ENCODE measurements at places on chromosomes 13 and 19.

DNA sequence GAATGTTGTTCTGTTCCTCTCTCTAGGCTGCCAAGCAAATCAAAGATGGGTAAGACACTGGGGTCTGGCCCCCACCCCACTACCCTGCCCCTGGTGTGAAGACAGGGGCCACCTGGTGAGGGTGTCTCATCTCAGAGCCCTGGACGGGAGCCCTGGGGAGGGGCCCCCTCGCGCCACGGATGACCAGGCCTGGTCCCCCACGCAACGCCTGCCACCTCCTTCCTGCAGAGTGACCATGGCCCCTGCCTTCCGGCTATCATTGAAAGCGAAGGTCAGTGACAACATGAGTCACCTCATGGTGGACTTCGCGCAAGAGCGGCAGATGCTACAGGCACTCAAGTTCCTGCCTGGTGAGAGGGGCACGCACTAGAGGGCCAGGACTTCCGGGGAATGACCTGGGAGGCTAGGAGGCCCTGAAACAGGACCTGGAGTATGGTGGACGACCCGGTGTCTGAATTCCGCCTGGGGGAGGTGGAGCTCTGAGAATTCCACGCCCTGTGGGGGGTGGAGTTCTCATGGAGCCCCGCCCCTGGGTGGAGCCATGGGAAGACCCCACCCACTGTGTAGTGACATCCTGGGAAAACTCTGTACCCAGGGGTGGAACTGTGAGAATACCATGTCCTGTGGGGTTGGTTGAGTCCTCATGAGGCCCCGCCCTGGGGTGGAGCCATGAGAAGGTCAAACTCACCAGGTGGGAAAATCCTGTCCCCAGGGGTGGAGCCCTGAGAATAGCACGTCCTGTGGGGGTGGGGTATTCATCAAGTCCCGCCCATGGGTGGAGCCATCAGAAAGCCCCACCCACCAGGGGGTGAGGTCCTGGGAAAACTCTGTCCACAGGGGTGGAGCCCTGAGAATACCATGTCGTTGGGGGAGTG, 6.1 kb downstream of the FSD1 start:
- DNase-seq, result no peak

GRCh38 chr19:29966588-29967249, 24.7 kb downstream of the URI1 start:
- DNase-seq, result no peak

GRCh38 chr13:114145256-114145655, 12.8 kb upstream of the RASA3 start:
- DNase-seq, result no peak

- DNase-seq, result no peak
These were observed 37.4 kb downstream of the KLF5 start for GRCh38 chr13:73096173-73096572.

GRCh38 chr19:54694648-54695047, 29.6 kb upstream of the KIR3DL3 start:
- DNase-seq, result no peak

GRCh38 chr13:94858856-94859255, 146.5 kb upstream of the SOX21 start:
- no peak for DNase-seq

- no peak for DNase-seq
These were observed 687.4 kb downstream of the DIAPH3 start for GRCh38 chr13:59476366-59476765.

DNA sequence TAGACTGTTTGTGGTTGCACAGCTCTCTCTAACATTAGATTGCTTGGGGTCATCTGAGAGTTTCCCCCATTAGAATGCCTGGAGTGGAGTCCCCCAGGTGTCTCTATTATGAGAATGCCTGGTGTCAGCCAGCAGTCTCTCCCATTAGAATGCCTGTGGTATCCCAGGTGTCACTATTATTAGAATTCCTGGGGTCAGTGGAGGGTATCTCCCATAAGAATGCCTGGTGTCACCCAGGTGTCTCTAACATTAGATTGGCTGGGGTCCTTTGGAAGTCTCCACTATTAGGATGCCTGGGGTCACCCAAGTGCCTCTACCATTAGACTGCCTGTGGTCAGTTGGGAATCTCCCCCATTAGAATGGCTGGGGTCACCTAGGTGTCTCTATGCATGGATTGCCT, 1495.1 kb downstream of the UQCRFS1 start:
- DNase-seq, result no peak

- no peak for DNase-seq
These were observed 147.8 kb downstream of the SUCLA2 start for GRCh38 chr13:47853236-47853635.

GRCh38 chr19:5313307-5313706, 27.3 kb downstream of the PTPRS start:
- DNase-seq, result no peak

GRCh38 chr19:9709305-9709704, 34.4 kb upstream of the ZNF562 start:
- no peak for DNase-seq

- DNase-seq, result peak; percentile 7
These were observed 95.0 kb downstream of the ZNF737 start for GRCh38 chr19:20470345-20471135.

GRCh38 chr19:5035793-5036697, 67.1 kb downstream of the KDM4B start:
- DNase-seq, result peak; percentile 42

- no peak for DNase-seq
These were observed 18.7 kb downstream of the EFNA2 start for GRCh38 chr19:1304197-1304924.

- no peak for DNase-seq
These were observed 868 bp upstream of the UBAC2 start for GRCh38 chr13:99199541-99200431.

DNA sequence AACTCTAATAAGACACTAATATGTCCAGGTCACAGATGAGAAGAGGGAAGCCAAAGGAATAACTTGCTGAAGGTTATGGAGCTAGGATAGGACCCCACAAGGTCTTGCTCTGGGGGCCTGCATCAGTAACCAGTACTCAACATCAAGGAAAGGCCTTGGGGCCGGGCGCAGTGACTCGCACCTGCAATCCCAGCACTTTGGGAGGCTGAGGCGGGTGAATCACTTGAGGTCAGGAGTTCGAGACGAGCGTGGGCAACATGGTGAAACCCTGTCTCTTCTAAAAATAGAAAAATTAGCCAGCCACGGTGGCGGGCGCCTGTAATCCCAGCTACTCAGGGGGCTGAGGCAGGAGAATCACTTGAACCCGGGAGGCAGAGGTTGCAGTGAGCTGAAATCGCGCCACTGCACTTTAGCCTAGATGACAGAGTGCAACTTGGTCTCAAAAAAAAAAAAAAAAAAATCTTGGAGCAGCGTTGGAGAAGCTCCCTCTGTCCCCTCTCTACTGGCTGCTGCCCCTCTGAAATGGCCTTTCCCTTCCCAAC, 1.8 kb downstream of the LONP1 start:
- DNase-seq, result no peak

- no peak for DNase-seq
These were observed 16.2 kb upstream of the MIR17HG start for GRCh38 chr13:91331047-91331915.

DNA sequence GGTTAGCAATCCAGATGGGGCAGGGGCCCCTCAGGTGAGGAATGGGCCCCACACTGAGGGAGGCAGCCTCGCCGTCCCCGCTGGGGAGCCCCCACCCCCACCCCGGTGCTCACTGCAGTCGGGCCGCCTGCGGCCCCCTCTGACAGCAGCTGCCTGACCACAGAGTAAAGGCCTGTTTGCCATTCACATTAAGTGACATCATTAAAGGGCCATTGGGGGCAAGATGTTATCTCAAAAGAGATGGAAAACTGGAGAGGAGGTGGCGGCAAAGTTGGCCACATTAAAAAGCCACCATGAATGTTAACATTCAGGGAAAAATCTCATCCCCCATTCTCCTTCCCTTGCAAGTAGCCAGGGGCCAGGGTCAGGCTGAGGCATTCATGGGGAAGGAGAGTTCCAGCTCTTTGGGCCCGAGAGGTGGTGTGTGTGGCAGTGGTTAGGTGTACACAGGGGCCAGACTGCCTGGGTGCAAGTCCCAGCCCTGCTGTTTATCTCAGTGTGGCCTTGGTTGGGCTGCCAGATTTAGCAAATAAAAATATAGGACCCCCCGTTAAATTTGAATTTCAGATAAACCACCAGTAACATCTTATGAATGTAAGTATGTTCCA, 20.9 kb downstream of the VSTM2B start:
- DNase-seq, result no peak

GRCh38 chr13:81139987-81140386, 799.1 kb upstream of the SPRY2 start:
- no peak for DNase-seq

DNA sequence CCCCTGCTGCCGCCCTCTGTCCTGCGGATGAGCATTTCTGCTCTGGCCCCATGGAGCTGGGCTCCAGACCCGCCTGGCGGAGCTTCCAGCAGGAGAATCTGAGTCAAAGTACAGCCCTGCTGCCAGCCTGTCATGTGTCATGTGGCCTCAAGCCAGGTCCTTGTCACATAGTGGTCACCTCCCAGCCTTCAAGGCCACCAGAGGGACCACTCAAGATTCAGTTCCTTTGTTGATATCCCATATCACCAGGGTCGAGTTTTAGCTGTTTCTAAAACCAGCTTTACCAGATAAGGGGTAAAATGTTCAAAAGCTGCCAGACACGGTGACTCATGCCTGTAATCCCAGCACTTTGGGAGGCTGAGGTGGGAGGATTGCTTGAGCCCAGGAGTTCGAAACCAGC, 13.4 kb downstream of the THOP1 start:
- no peak for DNase-seq
